ENCODE measurements at places on chromosomes 1 and 21. TPM values are rescaled to one million over a fixed set of nuclear protein-coding genes. Genes with fewer than 3 reads are reported as not detected.

Gene AQP10
- total RNA-seq: 0.04 TPM

- no peaks in the 10 kb centered on the region for H3K36me3 ChIP-seq
- peak; percentile 66 for DNase-seq
- no peak overlapping the region for H3K27ac ChIP-seq
- H3K27me3 ChIP-seq: no peaks in the 10 kb centered on the region
- no peak overlapping the region for H3K4me3 ChIP-seq
- peaks cover 20% of the 10 kb centered on the region for H3K4me1 ChIP-seq
Observed at GRCh38 chr1:99623554-99623953, 22.4 kb upstream of the PALMD start.

DNA sequence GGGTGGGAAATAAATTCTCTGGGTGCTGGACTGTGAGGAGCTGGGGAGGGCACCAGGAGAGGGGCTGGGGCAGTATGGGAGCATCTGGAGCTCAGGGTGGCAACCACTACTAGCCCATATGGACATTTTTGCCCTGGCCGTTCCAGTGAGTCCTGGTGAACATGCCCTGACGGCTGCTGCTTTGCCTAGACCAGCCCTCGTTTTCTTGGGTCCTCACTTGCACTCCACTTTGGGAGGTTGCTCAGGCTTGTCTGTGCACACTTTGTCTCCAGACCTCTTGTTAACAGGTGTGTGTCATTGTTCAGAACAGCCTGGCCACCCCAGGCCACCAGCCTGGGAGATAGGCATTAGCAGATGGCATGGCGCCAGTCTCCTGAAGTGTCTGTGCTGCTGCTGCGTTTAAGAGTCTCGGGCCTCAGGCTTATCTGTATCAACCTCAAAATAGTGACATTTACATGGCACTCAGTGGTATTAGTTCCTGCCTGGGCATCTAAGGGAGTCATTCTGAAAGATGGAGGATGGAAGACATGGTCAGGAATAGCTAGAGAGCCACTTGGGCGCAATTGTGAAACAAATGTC lies 190.5 kb downstream of the PTPRU start:
- DNase-seq: no peak
- H3K4me1 ChIP-seq: no peaks in the 10 kb centered on the region
- no peak overlapping the region for H3K4me3 ChIP-seq
- H3K27me3 ChIP-seq: peaks cover 3% of the 10 kb centered on the region

DNA sequence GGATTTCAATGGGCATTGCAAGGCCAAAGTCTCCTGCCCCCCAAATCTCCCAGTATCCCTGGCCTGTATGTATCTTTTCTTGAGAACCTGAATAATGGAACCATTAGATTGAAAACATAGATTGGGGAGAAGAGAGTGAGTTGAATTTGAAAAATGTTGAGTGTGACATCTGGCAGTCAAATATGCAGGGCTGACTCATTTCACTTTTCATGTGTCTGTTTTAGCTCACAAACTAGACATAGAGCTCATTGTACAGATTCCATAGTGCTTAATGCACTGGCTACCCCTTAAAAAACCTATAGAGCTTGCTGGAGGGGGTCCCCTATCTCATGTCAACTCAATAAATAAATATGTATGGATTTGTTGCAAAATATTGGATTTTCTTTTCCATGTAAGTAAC lies 30.8 kb downstream of the DDR2 start:
- no peak overlapping the region for H3K4me3 ChIP-seq
- H3K4me1 ChIP-seq: peaks cover 18% of the 10 kb centered on the region
- no peak for DNase-seq
- no peaks in the 10 kb centered on the region for H3K27me3 ChIP-seq
- no peak overlapping the region for H3K27ac ChIP-seq
- H3K36me3 ChIP-seq: peaks cover 9% of the 10 kb centered on the region

DNA sequence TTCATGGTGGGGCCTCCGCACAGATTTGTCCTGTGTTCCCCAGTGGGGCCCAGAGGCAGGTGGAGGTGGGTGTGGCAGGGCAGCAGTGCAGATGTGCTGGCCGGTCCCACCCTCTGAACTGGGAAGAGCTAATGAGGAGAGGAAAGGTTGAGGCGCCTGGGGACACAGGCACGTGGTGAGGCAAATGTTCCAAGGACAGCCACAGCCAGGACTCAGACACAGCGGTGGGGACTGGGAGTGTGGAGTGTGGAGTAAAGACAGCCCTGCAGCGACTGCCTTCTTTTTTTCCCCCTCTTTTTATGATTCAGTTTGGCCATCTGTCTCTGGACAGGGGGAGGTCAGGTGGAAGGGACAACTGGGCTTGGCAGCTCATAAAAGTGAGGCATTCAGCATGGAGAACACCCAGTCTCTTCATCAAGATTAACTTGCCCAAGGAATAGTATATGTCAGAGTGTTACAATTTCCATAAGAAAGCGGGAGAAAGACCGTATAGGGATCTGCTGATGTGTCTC lies 104.2 kb upstream of the GCLM start:
- DNase-seq: peak; percentile 88
- H3K4me1 ChIP-seq: peaks cover 25% of the 10 kb centered on the region
- H3K27ac ChIP-seq: peak overlapping the region; percentile 83
- H3K4me3 ChIP-seq: no peak overlapping the region

DNA sequence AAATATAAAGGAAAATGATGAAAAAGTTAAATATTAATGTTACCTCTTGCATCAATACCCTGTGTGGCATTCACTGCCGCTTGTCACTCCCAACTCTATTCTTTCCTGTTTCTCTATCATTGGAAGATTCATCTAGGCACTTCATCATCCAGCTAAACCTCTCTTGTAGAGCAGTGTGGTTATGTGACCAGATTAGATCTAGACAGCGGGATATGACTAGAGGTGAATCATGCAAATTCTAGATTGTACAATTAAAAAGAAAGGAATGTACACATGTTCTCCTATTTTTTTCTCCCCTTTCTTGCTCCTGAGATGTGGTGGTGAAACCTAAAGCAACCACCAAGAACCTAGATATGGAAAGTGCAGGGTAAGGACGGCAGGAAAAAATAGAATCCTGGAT lies 174.1 kb downstream of the LBR start:
- no peaks in the 10 kb centered on the region for H3K27me3 ChIP-seq
- no peak for DNase-seq
- H3K4me1 ChIP-seq: no peaks in the 10 kb centered on the region
- no peak overlapping the region for H3K4me3 ChIP-seq
- H3K36me3 ChIP-seq: no peaks in the 10 kb centered on the region

DNA sequence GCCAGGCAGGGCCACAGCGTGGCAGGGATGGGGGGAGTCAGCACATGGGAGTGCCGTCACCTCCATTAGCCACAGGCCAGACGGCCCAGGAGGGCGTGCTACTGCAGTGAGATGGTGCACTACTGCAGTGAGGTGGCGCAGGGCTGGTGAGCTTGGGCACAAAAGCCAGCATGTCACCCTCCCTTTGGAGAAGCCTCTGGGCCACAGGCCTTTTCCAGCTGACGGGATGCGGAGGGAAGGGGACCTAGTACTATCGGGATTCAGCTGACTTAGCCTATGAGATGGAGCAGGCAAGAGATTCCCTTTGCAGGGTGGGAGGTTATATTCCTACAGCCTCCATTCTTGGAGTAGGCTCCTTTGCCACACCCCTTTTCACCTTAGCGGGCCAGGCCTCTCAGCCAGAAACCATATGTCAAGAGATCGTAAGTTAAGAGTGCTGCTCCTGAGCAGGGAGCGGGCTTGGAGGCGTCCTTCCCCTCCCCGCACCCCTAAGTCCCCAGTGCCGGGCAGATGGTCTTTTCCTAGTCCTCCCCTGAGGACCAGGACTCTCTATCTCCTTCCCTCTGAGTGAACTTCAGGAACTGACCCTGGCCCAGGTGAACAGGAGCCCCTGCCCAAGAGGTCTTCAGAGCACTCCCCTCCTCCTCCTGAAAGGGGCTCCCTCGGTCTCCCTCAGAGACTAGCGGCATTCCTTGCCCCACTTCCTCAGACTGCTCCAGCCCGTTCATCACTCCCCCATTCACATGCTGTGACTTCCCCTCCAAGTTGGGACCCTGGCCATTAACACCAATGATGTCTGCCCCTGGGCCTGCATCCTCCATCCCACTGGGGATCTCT lies 8.2 kb downstream of the NES start:
- no peak overlapping the region for H3K4me3 ChIP-seq
- no peaks in the 10 kb centered on the region for H3K27me3 ChIP-seq
- H3K4me1 ChIP-seq: peaks cover 92% of the 10 kb centered on the region
- peak overlapping the region; percentile 97 for H3K27ac ChIP-seq
- DNase-seq: peak; percentile 39

DNA sequence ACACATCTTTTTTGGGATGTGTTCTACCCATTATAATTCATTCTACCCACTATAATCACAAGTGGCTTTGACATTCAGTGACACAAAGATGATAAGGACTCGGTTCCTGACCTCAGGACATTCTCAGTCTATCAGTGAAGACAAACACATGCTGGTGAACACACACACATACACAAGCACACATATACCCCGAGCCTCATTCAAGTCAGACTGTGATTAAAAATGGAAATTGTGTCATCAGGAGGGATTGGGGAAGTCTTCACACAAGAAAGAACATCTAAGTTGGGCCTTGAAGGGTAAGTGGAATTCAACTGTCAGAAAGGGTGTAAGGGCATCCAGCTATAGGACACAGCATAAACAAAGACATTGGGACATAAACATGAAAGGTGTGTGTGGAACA lies 2.6 kb upstream of the LAD1 start:
- no peak overlapping the region for H3K27ac ChIP-seq
- no peak overlapping the region for H3K4me3 ChIP-seq
- no peaks in the 10 kb centered on the region for H3K36me3 ChIP-seq
- no peak for DNase-seq
- peaks cover 29% of the 10 kb centered on the region for H3K4me1 ChIP-seq
- H3K27me3 ChIP-seq: peaks cover 34% of the 10 kb centered on the region

All from muscle of leg (tissue), 16 donors.